A673 (cell line): ENCODE measurements at places on chromosomes 2 and 18.

DNA sequence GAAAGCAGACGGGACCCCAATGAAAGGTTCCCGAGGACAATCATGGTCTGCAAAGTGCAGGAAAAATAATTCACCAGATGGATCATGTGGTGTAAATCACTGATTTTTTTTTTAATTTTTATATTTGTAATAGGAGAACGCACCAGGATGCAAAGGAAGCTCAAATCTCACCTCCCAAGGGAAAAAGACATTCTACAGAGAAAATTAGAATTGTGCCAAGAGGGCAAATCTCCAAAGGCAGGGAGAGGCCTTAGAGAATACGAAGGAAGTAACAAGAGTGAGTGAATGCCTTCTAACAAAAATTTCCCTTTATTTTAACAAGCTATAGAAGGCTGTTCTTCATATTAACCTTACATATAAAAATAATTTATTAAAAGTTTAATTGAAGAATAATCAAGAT, 90.9 kb downstream of the ANKRD44 start:
- DNase-seq = peak; percentile 68

GRCh38 chr2:109185338-109185737, 56.3 kb downstream of the SH3RF3 start:
- DNase-seq = no peak

- peak; percentile 27 for DNase-seq
Measured at GRCh38 chr18:61898640-61899101, 5.9 kb upstream of the RNF152 start.

DNA sequence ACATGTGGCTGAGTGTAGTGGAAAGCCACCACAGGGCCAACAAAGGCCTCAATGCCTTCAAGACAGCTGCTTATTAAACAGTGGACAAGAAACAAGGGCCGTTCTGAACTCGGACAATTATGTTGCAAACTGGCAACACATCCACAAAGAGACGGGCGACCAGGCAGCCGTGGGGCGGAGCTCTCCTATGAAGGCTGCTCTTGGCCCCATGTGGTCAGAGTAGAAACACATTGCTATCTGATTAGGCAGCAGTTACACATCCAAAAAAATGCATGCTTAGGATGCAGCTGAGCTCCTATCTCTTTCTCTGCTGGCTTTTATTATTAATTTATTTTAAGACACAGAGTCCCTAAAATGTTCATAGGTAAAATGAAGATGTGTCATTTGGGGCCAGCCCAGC, 163.4 kb downstream of the TMEM163 start:
- DNase-seq = no peak

GRCh38 chr2:30115141-30115980, 31.4 kb upstream of the YPEL5 start:
- peak; percentile 93 for DNase-seq

- no peak for DNase-seq
Measured at GRCh38 chr18:73199151-73199550, 331.4 kb upstream of the NETO1 start.

DNA sequence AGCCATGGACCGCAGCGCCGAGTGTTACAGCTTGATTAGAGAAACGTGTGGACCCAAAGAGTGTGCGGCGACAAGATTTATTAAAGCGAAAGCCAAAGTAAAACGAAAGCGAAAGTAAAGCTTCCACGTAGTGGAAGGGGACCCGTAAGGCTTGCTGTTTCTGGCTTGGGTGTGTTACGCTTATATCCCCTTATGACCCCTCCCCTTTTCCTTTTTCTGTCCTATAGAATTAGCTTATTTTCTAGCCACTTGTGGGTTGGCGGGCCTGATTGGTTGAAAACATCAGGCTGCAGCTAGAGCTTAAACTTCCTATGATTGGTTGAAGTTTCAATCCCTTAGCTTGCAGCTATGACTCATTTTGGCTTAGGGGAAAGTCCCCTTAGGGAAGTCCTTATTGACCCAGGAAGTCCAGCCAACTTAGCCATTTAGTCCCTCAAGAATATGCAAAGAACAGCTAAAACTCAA, 969.7 kb downstream of the DCDC2C start:
- peak; percentile 20 for DNase-seq

DNA sequence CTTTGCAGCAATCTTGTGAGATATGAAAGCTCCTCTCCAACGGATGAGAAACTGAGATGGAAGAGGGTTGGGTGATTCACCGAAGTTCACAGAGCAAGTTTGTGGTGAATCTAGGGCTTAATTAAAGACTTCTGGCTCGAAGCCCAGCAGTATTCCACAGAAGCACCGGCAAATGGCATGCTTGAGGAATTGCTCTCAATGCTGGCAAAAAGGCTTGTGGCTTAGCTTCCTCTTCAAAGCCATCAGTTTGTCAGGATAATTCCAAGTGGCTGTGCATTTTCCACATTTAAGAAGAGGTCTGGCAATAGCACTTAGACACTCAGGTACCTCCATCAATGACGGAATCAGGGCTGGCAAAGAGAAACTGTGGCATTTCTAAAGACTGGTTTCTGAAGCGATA, 98.7 kb upstream of the SLC66A3 start:
- peak; percentile 55 for DNase-seq

GRCh38 chr2:32716598-32716997, 88.7 kb downstream of the TTC27 start:
- DNase-seq = no peak

DNA sequence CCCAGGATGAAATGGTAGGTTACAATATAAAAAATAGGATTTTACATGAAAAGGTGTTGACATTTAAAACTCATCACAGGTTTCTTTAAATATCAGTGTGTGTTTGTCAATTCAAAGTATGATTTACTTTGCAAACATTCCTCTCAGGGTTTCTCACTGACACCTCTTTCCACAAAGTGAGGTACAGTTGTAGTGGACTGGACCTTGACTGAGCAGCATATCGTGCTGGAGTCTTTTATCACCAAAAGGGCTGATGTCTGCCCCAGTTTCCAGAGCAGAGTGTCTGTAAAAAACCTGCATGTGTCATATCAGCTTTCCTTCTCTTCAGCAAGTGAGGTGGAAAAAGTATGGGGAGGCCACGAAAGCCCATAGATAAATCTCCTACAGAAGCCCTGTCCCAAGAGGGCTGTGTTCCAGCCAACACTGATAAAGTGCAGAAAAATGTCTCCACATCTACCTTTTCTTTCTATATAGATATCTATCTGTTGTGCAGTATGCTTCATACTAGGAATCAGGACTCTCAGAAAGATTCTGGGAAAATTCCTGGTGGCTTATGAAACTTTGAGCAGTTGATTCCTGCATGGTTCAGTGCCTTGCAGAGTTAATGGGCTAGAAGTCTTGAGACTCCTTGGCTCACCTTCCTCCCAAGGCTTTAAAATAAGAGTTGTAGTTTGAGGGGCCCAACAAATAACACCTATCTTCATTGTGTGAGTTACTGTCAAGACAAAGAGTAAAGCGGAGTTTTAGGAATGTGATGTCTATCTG, 6.9 kb downstream of the ACYP2 start:
- DNase-seq = no peak
